Smooth muscle cell of trachea (primary cell): ENCODE measurements at places on chromosomes 4 and X. TPM values are rescaled to one million over a fixed set of nuclear protein-coding genes. Genes with fewer than 3 reads are reported as not detected.

The HS6ST2 gene
- under 0.01 TPM in 1 of 2 replicates, not detected in the other for total RNA-seq

The GABRA4 gene
- total RNA-seq: not detected in 2 replicates

The POF1B gene
- not detected in 2 replicates for total RNA-seq

The SFRP2 gene
- total RNA-seq: not detected in 2 replicates

The UGT2A1 gene
- not detected in 2 replicates for total RNA-seq

The DKK2 gene
- total RNA-seq: 1.8 and 5.1 TPM in 2 replicates

The RIPPLY1 gene
- total RNA-seq: not detected in 2 replicates

The DDX60 gene
- total RNA-seq: 25.0 and 26.5 TPM in 2 replicates

The CDX4 gene
- not detected in 2 replicates for total RNA-seq

The CYSLTR1 gene
- total RNA-seq: 0.29 and 0.33 TPM in 2 replicates

The ADGRG4 gene
- under 0.01 TPM in 1 of 2 replicates, not detected in the other for total RNA-seq

The HSFX3 gene
- not detected in 2 replicates for total RNA-seq

The EDNRA gene
- total RNA-seq: 4.5 and 6.9 TPM in 2 replicates

The NSUN7 gene
- total RNA-seq: not detected in 2 replicates
